ENCODE measurements at places on chromosomes 7 and 10.

GRCh38 chr7:106679153-106679931, 18.4 kb upstream of the CCDC71L start:
- no peak for DNase-seq

DNA sequence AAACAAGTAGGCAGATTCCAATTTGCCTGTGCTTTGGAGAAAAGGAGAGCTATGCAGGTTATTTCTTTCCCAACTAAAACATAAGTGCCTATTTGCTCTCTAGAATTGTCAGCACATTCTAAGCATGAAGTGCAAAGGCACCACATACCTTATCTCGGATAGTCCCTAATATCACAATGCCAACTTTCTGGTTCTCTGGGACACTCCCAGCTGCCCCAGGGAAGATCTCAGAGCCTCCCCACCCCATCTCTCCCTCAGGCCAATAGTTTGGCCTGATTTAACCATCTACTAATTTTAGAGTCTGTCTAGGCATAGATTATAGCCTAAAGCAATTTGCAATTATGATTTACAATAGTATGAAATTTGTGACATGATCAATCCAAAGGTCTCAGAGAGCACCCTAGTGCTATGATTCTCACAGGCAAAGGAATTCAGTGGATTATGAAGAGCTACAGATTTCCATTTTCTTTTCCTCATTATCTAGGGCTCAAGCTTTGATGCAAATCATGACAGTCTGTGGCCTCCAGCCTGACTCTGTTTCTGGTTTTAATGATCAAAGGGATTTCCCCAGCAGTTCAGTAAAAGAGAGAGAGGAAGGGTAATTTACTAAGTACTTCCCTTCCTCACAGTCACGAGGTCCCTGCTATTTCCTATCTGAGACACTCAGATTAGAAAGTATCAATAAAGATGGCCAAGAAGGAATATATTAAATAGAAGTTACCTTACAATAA, 29.0 kb upstream of the IL6 start:
- DNase-seq = no peak

DNA sequence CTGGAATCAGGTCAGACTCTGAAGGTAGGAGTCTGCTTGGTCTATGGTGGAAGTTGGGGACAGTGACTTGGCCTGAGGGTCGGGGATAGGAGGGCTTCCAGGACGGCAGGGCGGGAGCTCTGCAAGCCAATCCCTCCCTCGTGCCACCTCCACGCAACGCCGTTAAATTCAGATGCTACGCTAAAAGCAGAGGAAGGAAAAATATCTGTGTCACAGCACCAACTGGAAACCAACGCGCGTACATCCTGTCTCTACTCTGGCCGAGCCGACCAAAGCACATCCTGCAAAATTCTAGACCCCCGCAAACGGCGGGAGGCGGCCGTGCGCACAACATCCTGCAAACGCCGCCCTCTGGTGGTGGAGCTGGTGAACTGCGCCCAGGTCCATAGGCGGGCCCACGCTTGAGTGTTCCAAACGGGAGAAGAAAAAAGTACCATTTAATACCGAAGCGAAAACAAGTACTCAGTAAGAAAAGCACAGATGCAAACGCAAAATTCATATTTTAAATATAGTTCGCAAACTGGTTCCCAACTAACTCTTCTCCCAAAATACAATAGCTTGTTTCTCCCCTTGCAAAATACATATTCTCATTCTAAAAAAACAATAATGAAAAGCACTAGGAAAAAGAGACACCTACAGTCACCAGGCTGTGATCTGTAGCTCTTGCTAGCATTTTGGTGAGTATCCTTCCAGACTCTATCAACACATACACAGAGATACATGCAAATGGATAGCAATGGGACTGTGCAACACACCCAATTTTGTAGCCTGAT, 45.7 kb upstream of the HSPA12A start:
- DNase-seq = peak; percentile 52

- DNase-seq = no peak
Measured at GRCh38 chr7:129574487-129574886, 37.0 kb upstream of the NRF1 start.

GRCh38 chr7:157607218-157607617, 270.4 kb downstream of the DNAJB6 start:
- no peak for DNase-seq

- DNase-seq = no peak
Measured at GRCh38 chr7:13829914-13830900, 159.3 kb downstream of the ETV1 start.

DNA sequence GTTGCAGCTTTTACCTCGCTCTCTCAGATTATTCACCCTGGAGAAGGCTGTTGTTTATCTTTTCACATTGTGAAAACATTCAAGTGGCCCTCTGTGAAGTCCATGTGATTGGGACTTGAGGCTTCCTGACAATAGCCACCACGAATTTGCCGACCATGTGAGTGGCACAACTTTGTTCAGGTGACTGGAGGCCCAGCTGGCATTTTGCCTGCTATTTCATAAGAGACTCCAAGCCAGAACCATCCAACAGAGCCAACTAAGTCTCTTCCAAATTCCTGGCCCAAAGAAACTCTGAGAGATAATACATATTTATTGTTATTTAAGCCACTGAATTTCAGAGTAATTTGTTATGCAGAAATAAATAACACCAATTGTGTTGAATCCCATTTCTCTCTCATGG, 38.2 kb upstream of the CCSER2 start:
- no peak for DNase-seq

GRCh38 chr7:40885503-40885902, 750.7 kb downstream of the SUGCT start:
- DNase-seq = no peak
